NCI-H446 (cell line): ENCODE measurements at places on chromosomes 13 and 19.
A peak's percentile ranks its signal among the peaks of the same experiment; 100 is the strongest.

- no peak for DNase-seq
Measured at GRCh38 chr13:65697843-65698242, 1532.3 kb downstream of the PCDH9 start.

DNA sequence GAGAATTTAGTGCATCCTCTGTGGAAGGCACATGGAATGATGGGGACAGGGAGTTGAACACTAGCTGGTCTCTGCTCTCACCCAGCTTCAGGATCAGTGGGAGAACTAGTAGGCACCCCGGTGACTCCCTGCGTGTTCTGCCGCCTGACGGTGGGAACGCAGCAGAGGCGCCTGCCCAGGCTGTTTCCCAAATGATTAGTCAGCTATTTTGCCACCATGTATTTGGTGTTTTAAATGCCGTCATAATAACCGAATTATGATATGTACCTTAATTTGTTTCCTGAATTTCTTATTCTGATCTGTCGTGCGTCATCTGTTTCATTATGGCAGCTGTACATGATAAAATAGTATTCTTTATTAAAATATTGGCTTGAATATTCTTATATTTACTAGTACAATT lies 115.9 kb upstream of the GJB6 start:
- no peak for DNase-seq

DNA sequence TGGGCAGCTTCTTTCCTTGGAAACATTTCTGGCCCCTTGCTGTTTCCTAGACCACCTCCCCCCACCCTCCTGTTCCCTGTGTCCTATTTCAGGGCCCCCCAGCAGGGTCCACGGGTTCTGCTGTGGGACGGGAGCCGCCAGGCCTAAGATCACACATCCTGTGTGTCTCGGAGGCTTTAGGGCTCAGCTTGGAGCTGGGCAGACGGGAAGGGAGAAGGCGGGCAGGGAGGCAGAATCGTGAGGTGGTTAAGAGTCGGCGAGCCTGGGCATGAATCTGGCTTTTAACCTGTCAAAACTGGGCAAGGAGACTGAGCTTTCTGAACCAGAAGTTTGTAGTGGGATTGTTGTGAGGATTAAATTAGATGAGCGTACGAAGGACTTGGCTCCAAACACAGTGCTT lies 4.8 kb downstream of the KCNC3 start:
- DNase-seq = peak; percentile 85

DNA sequence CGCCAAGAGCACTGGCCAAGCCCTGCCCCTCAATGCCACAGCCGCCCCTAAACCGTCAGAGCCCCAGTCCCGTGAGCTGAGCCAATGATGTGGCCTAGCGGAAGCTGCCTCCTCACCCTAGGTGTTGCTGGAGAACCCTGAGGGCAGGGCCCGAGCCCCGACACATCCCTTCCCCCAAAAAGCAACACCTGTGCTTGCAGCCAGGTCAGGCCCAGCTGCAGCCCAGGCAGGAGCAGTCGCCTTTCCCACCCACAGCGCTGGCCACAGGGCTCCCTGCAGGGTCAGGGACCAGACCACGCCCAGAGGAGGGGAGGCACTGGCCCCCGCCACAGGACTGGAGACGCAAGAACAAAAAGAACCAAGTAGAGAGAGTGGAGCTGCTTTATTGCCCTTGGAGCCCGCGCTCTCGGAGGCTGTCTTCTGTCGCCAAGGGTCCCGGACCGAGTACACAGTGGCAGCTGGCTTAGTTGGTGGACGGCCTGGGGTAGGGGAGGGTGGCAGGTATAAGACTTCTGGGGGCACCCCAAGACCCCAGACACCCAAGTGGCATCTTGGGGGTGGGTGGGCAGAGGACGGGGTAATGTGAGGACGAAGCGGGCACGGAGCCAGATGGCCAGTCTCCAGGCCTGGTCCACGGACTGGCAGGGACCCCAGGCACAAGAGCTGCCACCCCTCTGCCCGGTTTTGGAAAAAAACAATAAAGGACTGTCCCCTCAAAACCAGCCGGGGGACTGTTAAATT lies 3.3 kb downstream of the P2RY11 start:
- DNase-seq = no peak

- no peak for DNase-seq
Measured at GRCh38 chr19:4984438-4984990, 15.6 kb downstream of the KDM4B start.

DNA sequence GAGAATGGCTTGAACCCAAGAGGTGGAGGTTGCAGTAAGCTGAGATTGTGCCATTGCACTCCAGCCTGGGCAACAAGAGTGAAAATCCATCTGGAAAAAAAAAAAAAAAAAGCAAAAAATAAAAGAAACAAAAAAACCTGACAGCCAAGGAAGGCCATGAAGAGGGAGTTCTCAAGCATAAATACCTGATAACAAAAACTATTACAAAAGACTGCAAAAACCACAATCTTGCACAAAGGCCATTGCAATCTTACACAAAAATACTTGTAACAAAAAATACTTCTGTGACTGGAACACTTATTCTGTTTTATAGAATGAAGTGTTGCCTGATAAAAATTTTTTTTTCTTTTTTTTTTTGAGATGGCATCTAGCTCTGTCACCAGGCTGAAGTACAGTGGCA lies 61.5 kb upstream of the TSC22D1 start:
- no peak for DNase-seq

GRCh38 chr19:12899891-12900518 lies 9.0 kb downstream of the GCDH start:
- no peak for DNase-seq

- DNase-seq = no peak
Measured at GRCh38 chr13:92657565-92657964, 569.0 kb upstream of the GPC6 start.

GRCh38 chr13:88086577-88086976 lies 415.4 kb downstream of the SLITRK5 start:
- no peak for DNase-seq

DNA sequence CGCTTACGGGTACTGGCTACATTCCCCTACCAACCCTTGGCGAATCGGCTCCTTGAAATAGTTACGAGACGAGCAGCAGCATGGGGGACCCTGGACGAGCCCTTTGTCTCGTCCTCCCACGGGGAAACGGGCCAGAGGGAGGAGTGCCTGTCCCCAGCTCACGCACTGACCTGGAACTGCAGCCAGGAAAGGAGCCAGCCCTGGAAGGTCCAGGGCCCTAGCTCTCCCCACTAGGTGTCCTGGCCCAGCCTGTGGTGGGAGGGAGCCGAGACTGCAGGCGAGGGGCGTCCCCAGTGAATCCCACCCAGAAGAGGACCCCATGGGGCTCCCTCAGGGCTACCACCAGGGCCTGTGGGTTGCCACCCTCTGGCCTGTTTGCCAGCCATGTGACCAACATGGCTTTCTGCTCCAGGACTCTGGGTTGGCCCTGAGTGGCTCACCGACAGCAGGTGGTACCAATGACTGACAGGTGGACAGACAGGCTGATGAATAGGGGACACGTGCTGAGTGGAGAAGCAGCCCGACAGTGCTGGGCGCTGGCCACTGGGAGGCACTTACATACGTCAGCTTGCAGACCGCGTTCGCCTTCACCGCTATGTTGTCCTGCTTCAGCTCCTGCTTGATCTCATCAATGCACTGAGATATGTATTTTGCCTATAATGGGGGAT lies 13.2 kb downstream of the AP3D1 start:
- no peak for DNase-seq

DNA sequence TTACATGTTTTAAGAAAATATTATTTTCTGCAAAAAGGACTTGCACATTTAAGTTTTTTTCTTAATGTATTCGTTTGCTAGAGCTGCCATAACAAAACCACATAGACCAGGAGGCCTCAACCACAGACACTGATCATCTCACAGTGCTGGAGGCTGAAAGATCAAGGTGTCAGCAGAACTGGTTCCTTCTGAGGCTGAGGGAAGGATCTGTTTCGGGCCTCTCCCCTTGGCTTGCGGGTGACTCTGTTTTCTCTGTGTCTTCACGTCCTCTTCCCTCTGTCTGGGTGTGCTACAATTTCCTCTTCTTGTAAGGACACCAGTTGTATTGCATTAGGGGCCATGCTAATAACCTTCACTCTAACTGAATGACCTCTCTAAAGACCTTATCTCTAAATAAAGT lies 364.2 kb downstream of the IRS2 start:
- DNase-seq = no peak

- DNase-seq = no peak
Measured at GRCh38 chr13:57631596-57632275, at the start of gene PCDH17. PCDH17 (plus strand) TSS chr13:57631744; CDS start chr13:57632547, 803 bp downstream.

GRCh38 chr19:6223461-6224307 lies 56.1 kb downstream of the MLLT1 start:
- no peak for DNase-seq
